Activated T-helper 1 cell treated with Interleukin-2 at 50 U/mL for 16 hours (primary cell): ENCODE measurements at places on chromosomes 6 and 20.

DNA sequence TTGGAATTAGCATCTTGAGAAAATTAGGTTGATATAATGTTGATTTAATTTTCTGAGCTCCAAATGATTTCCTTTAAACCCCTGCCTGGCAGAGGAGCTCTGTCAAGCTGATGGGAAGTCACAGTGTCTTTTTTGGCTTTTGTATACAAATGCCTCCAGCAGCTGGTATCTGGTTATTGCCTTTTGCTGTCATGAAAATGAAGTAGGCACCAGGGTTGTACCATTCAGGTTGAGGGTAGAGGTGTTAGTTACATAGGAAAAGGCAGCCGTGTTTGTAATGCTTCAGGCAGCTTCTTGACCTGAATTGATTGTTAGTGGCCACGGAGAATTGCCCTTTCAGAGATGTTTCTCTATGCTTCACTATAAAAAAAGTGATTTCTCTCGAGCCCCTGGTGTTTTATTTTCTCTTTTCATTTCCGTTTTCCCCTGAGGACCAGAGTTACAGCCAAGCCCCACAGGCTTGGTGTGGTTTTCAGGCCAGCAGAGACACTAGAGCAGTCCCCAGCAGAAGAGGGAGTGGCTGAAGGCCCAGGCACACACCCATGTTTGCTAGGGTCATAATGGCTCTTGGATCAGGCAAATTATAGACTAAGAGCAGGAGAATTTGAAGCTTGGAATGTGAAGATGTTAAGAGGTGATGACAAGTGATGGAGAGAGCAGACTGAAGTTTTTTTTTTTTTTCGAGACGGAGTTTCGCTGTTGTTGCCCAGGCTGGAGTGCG, 21.6 kb downstream of the CMTR1 start:
- no peak for DNase-seq

- no peak for DNase-seq
These were observed 185.8 kb upstream of the RAB32 start for GRCh38 chr6:146357578-146358430.

- no peak for DNase-seq
These were observed 135.6 kb downstream of the HIVEP1 start for GRCh38 chr6:12147557-12148316.

- no peak for DNase-seq
These were observed 135.3 kb downstream of the THBS2 start for GRCh38 chr6:169118346-169118830.

- no peak for DNase-seq
These were observed 69.7 kb upstream of the TOX2 start for GRCh38 chr20:43844778-43845614.

GRCh38 chr6:51839726-51840374, 247.6 kb downstream of the PKHD1 start:
- DNase-seq: no peak

DNA sequence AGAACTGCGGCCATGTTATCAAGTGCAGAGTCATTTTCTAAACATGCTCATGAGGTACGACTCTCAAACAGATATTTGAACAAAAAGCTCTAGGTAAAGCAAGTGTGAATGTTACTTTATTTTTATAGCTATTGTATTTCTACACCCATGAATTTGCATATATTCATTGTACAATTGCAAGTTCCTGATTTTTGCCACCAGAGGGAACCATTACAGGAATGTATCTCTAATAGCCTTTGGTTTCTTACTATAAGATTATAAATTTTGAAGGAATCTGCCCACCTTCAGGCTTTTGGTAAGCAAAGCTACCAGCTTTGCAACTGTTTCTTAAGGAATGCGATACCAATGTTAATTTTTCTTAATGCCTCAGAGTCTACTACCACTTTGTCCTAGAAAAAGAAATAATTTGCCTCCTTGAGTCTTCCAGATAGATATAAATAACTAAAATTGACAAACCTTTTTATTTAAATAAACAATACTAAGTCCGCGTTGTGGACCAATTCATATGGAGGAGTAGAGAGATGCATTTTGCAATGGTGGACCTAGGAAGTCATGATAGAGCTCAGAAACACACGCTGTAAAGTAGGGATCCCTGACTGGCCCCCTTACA, 125.4 kb upstream of the SAMD5 start:
- no peak for DNase-seq

DNA sequence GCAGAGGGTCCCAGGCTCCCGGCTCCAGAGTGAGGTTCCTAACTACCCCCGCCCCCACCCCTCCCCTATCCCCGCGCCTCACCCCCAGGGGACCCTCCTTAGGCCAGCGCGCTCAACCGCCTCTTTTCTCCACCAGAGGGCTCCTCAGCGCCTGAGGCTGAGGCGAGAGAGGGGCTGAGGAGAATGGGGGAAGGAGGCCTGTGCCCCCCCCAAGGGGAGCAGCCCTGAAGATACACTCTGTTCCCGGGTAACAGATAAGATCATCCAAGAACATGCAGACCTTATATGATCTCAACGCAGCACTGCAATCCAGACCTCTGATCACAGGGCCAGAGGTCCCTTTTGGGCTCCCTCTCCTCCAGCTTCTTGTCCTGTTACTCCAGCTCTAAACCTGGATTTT, 43.3 kb upstream of the MRPS10 start:
- DNase-seq: no peak

- no peak for DNase-seq
These were observed 288.5 kb upstream of the STXBP5 start for GRCh38 chr6:146915671-146916127.

GRCh38 chr20:37807471-37808232, 95.3 kb upstream of the VSTM2L start:
- no peak for DNase-seq

DNA sequence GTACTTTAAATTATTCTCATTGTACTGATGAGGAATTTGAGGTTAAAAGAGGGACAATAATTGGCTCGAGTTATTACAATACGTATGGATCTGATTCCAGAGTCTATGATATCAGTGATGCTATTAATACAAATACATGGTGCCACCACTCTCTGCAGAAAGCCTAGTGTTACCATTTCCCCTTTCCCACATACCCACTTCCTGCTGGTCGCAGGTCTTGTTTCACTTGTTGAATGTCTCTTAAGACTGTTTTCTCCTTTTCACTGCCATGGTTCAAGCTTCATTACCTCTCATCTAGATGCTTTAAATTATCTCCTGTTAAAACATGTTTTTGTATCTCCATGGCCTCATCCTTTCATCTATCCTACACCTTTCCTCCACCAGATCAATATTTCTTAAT, 62.0 kb downstream of the FHL5 start:
- DNase-seq: no peak

- DNase-seq: no peak
These were observed 11.5 kb upstream of the MUC22 start for GRCh38 chr6:30998785-30999184.

DNA sequence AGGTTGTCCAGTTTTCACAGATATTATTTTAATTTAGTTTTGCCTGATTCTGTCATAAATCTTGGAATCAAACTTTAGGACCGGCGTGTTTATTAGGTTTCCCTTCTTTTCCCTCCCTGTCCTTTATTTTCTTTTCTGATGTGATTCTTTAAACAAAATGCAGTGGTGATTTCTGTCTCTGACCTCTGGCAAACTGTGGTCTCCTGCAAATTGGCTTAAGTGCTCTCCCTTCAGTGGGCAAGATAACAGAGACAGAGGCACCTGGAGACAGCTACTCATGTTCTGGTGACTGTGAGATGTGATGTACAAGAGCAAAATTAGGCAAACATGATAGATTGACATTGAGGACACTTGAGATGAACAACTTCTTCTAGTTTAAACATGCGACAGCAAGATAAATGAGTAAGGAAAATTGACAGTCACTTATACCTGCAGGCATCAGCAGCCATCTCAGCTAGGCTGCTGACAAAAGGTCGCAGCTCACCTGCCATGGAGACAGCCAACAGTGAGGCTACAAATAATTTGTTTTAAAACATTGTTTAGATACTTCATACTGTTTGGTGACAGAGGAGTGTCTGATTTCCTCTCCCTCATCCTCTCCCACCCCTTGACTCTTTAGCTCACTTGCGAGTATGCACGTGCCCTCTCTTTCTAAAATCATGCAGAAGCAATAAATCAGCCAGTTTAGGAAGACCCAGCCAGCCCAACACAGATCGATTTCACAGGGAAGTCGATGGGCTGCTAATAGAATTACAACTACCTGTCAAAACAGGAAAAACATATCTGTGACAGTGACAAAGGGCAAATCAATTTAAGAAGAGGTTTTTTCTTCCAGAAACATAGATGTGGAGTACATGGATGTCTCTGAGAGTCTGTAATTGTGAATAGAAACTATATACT, 63.4 kb upstream of the MAP3K7 start:
- no peak for DNase-seq

GRCh38 chr6:63245909-63246308, 34.6 kb downstream of the FKBP1C start:
- no peak for DNase-seq

- no peak for DNase-seq
These were observed at the start of gene OVOL2 for GRCh38 chr20:18057101-18057993. Gene OVOL2 (minus strand): TSS chr20:18057916. CDS start chr20:18057634, 282 bp downstream.

- no peak for DNase-seq
These were observed 245.9 kb downstream of the EYS start for GRCh38 chr6:65461121-65461520.

- DNase-seq: no peak
These were observed 19.7 kb downstream of the TRAF3IP2 start for GRCh38 chr6:111585974-111586315.

DNA sequence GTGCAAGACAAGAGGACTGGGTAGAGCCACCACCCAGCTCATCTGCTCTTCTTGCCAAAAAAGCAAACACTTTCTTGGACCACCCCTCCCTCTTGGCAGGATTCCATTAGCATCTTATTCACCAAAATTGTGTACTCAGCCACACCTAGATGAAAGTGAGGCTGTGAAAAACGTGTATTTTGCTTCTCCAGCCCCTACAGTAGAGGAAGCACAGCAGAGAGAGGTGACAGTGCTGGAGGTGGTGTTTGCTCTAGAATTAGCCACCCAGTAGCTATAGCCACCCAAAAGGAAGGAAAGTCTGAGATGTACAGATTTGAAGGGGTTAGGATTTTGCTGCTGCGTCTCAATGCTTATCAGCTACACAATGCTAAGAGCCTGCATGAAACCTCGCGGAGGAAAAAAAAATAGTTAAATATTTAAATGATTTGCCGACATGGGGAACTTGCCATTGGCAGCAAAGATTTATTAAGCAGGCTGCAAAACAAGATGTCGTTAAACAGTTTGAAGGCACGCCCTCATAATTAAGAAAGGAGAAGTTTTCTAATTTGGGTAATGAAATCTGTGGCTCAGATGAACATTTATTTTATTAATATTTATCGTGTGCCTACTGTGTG, 287.3 kb downstream of the ZNF217 start:
- DNase-seq: no peak

DNA sequence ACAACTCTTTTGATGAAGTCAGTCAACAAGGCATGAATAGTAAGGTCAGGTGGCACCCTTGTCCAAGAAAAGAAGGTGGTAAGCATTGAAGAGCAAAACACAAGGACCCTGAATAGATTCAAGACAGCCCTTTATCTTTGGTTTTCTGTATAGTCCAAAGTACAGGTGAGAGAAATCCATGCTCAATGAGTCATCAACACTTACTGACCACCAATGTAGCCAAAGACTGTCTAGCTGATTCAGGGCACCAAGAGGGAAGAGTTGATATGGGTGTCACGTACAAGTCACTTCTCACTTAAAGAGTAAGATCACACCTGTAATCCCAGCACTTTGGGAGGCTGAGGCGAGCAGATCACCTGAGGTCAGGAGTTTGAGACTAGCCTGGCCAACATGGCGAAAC, 528.3 kb downstream of the CD83 start:
- no peak for DNase-seq

DNA sequence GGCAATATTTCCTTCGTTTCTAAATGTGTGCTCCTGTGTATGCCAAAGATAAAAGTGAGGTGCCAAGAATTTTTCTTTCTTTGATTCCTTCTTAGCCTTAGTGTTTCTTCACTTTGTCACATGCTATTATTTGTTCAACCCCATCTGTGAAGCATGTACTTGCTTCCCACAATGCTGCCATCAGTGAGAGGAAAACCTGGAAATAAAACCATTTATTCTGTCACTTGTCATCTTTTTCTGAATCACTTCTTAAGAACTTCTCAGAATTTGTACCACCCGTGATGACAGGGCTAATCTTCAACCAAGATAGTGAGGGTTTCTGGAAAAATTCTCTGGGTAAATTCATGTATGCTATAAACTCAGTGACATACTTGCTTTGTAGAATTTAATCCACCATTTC, 450.1 kb downstream of the COL12A1 start:
- no peak for DNase-seq

DNA sequence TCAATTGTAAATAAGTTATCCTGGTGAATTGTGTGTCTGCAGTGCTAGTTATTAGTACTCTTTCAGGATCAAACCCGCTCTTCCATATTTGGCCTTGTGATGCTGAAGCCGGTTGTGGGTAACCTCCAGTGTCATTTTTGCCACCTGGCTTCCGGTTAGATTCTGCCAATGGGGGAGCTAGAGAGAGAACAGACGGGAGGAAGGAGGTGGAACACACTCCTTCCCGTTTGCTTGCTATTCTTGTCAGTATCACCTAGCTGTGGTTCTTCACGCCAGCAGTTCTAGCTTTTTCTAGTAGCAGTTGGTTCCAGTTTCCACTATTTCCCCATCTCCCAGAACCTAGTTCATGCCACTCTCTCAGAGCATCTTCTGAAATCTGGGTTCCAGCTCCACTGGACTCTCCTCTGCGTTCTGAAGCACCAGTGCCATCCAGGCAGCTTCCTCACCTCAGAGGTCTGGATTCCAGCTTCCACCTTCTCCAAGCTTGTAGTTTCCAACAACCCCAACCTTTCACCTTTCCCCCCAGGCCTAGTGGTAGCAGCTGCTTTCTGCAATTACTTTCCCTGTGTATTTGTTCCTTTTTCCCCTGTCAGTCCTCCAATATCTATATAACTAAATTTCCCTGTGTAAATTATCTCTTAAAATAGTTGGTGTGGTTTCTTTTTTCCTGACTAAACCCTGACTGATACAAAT, 46.9 kb upstream of the LOC128125822 start:
- DNase-seq: no peak

DNA sequence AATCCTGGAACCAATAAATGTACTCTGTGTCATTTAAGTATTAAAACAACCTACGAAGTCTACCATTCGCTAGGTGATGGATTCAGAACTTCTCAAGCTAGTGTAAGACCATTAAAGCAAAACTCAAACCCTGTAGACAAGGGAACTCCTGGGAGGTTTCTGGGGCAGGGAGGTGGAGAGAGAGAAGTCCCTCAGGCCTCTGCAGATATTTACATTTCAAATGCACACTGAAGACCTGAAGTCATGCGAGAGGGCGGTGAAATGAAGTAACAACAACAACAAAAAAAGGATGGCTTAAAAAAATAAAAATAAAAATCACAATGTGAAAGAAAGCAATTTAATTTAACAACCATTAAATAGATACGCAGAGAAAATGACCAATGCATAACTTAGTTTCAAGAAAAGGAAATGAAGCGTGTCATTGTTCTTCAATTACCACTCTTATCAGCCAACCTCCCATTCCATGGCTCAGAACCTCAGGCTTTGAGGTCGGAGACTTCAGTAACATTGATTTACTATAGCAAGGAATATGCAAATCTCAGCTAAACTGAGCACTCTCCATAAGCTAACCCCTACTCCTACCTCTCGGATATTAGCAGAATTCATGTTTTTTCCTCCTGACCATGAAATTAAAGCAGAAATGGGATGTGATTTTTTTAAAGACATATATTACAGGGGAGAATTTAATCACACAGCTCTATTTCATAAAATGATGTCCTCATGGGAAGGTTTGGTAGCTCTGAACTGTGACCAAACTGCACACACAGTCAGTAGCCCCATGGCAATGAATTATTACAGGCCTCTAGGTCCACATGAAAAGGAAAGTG, 140.6 kb downstream of the KIF16B start:
- DNase-seq: no peak

- DNase-seq: no peak
These were observed 13.1 kb upstream of the CDK19 start for GRCh38 chr6:110828396-110828795.

- no peak for DNase-seq
These were observed 766 bp upstream of the TINAG start for GRCh38 chr6:54307439-54307910.
